ENCODE measurements at places on chromosomes 16 and 17. TPM values are rescaled to one million over a fixed set of nuclear protein-coding genes. Genes with fewer than 3 reads are reported as not detected.

The ALOX12 gene
- total RNA-seq: not detected

The ADGRG3 gene
- total RNA-seq: 4.4 TPM

The NACA2 gene
- not detected for total RNA-seq

The KCNJ18 gene
- total RNA-seq: not detected

DNA sequence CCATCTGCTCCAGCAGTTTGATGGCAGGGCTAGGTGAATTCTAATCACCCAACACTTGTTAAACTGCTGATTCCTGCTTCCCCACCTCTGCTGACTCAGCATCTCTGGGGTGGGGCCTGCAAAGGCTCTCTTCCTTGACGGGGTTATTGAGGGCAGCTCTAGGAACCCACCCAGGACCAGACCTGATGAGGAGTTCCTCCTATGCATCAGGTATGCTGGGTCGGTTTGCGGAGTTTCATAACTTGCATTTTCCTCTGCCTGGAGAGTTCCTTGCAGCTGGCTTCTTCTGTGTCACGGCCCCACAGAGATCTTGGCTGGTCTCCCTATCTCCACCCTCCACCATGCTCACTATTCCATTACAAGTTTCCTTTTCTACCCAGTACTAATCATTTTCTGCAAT lies 93.4 kb upstream of the CCL2 start:
- DNase-seq: no peak

DNA sequence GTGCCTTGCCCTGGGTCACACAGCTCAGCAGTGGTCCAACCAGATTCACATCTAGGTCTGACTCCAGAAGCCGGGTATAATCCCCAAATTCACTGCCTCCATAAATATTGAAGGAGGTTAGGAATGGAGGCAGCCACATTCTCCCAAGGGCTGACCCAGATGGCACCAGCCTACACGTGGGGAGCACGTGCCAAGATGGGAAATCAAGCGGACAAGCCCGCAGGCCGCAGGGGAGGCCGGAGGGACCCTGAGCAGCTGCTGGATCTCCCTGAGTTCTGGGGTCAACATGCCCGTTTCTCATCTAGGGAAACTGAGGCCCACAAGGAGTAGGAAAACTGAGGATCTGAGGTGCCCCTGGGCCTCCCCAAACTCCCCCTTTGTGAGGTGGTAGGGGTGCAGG lies 32.2 kb upstream of the CNEP1R1 start:
- no peak for DNase-seq

DNA sequence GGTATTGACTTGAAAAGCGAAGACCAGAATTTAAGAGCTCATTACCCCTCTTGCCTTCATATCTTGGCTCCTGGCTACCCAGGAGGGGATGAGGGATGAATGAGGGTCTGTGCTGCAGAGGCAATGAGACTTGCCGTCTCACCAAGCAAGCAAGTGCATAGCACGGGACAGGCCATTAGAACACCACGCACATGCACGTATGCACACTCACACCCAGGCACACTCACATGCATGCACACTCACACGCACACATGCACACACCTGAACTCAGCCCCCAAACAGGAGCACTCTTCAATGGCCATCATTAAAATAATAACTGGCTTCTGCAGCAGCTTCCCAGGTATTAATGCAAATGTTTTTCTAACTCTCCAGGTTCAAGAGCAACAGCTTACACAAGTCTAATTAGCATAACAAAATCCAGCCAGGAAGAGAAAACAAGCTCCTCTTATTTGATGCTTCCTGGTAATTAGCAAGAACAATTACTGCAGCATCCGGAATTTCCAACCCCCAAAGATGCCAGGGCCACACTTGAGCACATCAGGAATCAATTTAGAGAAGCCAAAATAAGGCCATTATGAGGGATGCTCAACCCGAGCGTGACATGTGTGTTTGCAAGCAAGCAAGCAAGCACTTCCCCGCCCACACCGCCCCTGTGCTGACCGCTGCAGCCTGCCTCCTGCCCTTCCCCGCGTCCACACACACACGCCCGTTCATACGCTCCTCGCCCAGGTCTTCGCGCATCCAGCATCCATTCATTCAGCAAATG lies 171.6 kb upstream of the TNRC6C start:
- no peak for DNase-seq

- DNase-seq: peak; percentile 68
Measured at GRCh38 chr16:15808071-15808470, 48.8 kb downstream of the MYH11 start.

- no peak for DNase-seq
Measured at GRCh38 chr16:1633310-1633709, 21.1 kb downstream of the CRAMP1 start.

- no peak for DNase-seq
Measured at GRCh38 chr16:66639091-66639885, 34.8 kb downstream of the CMTM3 start.

DNA sequence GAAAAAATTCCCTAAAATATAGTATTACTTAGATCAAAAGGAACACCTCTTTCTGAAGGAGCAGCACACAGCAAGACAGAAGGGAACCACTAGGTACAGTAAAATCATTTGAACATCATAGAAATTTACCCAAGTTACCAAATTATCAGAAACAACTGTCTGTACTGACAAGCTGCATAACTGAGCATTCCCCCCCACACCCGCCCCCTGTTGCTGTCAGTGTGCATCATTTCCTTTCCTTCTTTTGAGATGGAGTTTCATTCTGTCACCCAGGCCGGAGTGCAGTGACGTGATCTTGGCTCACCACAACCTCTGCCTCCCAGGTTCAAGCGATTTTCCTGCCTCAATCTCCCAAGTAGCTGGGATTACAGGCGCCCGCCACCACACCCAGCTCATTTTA lies 120.7 kb downstream of the TRIM37 start:
- DNase-seq: no peak

DNA sequence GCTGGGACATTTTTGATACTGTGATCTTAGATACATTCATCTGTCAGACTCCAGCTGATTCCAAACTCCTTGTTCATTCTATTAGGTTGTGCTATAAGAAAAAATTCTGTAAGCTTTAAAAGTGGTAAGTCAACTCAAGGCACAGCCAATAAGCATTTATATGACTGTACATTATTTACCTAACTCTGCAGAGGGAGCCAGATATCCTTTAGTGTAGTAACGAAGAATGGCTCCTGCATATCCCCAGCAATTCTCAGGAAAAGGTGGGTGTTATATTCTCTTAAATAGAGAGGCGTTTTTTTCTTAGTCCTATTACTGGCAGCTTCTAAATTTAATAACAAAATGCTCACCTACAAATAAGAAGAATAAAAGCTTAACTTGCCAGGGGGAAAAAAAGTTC lies 374.3 kb upstream of the GOT2 start:
- no peak for DNase-seq

GRCh38 chr16:79400462-79401149 lies 199.9 kb downstream of the MAF start:
- DNase-seq: no peak

GRCh38 chr17:19539040-19539399 lies 5.4 kb downstream of the SLC47A1 start:
- DNase-seq: no peak

DNA sequence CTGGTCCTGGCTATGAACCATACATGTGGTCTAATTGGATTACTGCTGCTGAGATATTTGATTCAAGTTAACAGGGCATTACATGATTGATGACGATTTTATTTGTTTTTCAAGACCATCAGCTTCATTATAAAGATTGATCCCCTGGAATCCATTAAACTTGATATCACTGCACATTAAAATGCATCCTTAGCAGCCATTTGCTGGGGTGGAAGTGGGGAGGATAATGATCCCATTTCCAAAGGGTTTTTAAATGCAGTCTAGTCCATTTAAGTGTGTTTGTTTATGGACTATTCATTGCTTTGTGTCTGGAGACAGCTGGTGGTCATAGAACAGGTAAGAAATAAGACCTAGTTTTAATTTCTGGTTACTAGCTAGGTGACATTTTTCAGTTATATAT lies 40.9 kb downstream of the ADAMTS18 start:
- no peak for DNase-seq

- DNase-seq: no peak
Measured at GRCh38 chr16:48591976-48592375, 18.0 kb downstream of the N4BP1 start.

GRCh38 chr16:379183-379960 lies 2.4 kb downstream of the PGAP6 start:
- DNase-seq: no peak

DNA sequence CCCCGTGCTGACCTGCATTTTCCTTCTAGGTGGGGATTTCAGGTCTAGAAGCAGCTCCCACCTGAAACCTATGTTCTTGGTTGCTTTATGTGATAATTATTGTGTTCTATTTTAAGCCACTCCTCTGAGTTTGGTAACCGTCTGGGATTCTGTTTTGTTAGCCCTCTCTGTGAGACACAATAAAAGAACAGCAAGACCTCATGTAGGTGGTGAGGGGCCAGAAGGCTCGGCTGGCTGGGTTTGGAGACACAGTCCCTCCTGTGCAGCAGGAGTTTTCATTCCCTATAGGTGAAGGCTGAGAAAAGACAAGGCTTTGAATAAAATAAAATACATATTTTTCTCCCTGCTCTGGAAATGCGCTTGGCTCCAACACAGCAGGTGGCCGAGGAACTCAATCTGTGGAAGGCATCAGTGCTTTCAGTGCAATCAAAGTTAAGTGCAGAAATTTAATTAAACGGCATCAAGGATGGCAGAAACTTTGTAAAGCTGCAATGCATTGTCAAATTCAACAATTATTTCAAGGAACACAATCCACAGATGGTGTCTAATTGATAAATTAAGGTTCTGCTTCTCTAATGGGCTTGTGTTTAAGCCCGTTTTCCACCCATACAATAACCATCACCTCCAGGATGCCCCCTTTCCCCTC lies 107.8 kb downstream of the MSI2 start:
- no peak for DNase-seq

Measured in sigmoid colon (tissue), 7 donors.